NCI-H460 (cell line): ENCODE measurements at places on chromosomes 1 and 21. TPM values are rescaled to one million over a fixed set of nuclear protein-coding genes. Genes with fewer than 3 reads are reported as not detected.

The NHLH1 gene
- 0.27 TPM in 1 of 2 replicates, not detected in the other for total RNA-seq

The LCE3A gene
- total RNA-seq: not detected in 2 replicates

GRCh38 chr1:6142734-6143133 lies 37.4 kb downstream of the CHD5 start:
- no peak for DNase-seq

- no peak for DNase-seq
These were observed 18.8 kb downstream of the EMC1 start for GRCh38 chr1:19232524-19232846.

DNA sequence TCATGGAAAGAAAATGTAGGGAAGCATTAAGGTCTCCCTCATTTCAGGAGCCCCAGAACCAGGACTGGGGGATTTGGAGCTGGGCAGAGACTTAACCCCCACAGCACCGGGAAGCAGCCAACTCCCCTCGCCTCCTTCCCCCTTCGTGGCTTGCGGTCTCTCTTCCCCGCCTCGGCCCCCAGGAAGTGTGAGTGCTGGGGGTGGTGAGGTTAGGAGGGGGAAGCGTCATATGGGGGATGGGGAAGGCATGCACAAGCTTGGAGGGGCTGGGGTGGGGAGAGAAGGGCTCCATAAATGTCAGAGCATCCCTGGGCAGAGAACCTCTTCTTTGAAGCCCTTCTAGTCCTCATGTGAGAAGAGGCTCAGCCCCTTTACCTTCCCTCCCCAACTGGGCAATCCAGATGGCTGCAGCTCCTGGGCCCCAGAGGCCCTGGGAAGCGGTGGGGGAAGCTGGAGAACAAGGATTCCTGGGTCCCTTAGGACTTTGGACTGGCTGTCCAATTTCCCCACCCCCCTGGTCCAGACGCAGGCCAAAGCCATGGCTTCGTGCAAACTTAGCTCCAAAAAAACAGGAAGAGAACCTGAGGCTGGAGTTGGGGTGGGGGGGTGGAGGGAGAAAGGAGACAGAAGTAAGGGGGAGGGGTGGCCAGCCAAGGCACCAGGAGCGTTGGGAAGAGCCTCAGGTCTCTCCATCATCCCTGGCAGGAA lies 7.8 kb downstream of the ZBTB7B start:
- no peak for DNase-seq

DNA sequence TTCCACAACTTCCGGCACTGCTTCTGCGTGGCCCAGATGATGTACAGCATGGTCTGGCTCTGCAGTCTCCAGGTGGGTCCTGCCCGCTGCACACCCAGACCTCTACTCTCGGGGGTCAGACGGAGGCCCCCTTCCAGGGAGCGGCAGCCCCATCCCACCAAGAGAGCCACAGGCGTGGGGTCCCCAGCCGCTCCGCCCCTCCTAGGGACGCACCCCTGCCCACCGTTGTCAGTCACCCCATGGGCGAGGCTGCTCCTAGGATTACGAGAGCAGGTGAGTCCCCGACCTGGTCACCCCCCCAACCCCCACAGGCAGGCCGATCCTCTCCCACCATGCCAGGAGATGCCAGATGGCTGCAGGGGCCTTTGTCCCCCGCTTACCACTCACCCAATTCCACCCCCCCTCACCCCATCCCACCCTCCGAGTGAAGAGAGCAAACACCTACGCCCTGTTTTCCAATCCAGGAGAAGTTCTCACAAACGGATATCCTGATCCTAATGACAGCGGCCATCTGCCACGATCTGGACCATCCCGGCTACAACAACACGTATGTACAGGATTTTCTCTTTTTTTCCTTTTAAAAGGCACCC lies 107.0 kb downstream of the PDE9A start:
- DNase-seq: no peak

The DNALI1 gene
- total RNA-seq: not detected in 2 replicates

DNA sequence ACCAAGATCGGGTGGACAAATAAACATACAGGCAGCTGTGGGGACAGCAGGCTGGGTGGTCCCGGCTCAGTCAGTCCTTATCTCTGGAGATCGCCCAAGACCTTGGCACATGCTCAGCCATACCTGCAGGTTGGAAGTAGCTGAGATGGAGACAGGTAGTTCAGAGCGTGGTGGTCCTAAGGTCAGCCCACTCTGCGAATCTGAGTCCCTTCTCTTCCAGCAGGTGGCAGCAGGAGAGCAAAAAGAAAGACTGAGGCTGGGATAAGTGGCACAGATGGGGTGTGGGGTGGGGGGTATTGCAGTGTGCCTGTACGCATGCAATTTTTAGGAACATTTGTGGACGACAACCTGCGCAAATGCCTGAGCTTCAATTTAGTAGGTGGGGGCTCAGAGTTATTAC lies 104.9 kb downstream of the TENT5C start:
- DNase-seq: no peak

DNA sequence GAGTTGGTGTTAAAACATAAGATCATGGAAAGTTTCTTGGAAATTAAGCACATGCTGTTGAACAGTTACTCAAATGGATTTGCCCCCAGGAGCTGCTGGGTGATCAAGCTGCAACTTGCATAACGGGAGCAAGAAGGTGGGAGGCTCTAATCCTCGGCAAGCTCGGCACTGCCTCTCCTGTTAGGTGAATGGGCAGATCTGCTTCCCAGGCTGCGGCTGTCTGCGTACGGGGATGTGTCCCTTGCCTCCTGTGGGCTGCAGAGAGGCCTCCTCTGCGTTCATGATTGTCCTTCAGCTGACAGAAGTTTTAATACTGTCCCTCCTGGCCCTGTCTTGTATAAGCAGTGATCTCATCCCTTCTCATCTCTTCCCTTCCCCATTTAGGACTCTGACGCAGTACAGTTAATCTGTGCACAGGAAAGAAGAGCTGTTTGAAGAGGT lies 36.7 kb downstream of the ATP1A1 start:
- no peak for DNase-seq

The SLAMF7 gene
- total RNA-seq: not detected in 2 replicates

The DNAJC6 gene
- 16.9 and 18.6 TPM in 2 replicates for total RNA-seq

- no peak for DNase-seq
These were observed 136.1 kb upstream of the IRF2BP2 start for GRCh38 chr1:234745844-234746797.

The SPATA21 gene
- not detected in 2 replicates for total RNA-seq

GRCh38 chr1:114379987-114380386 lies 131.0 kb downstream of the TRIM33 start:
- DNase-seq: no peak

DNA sequence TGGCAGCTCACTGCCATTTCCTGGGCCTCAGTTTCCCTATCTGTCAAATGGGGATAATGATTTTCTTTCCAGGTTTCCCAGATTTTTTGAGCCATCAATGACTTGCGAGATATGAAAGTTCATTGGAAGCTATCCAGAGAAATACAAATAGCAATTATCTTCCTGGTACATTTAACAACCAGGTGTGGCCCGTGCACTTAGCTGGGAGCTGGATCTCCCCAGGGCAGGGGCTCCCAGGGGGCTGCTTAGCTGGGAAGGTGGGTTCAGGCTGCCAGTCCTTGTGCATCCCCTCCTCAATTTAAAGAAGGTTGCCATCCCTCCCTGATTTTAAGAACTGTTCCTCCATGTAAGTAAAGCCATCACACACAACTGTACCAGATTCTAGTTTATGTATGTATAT lies 3.6 kb upstream of the TMEM54 start:
- DNase-seq: no peak

DNA sequence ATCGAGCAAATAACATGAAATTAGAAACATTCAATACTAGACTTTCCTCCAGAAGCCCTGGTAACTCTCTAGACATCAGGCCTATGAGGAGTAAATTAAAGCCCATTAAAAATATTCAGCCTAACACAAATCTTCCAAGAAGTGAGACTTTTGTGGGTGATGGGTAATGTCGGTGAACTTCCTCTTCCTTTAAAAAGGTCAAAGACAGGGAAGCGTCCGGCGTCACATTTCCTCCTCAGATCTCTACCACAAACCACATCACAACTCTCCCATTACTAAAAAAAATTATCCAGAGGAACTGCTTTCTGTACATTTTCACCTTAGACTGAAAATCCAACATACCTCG lies 1.4 kb downstream of the EIF4G3 start:
- DNase-seq: no peak

- no peak for DNase-seq
These were observed 91.2 kb downstream of the UBIAD1 start for GRCh38 chr1:11364170-11364569.

DNA sequence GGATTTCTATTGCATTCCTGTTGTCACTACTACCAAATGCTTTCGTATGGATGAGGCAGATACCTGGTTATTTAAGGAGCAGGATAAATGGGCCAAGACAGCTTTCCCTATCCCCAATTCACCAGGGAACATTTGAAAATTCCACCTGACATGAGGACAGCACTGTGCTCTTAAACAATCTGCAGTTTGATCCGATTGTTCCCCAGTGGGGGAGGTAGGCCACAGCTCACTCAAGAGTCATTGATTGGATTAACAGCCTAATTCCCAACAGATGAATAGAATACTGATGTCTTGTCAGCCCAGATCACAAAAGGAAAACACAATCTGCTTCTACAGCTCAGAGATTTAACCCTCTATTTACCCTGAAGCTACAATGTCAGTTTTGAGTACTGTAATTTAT lies 123.9 kb downstream of the LHX4 start:
- no peak for DNase-seq

DNA sequence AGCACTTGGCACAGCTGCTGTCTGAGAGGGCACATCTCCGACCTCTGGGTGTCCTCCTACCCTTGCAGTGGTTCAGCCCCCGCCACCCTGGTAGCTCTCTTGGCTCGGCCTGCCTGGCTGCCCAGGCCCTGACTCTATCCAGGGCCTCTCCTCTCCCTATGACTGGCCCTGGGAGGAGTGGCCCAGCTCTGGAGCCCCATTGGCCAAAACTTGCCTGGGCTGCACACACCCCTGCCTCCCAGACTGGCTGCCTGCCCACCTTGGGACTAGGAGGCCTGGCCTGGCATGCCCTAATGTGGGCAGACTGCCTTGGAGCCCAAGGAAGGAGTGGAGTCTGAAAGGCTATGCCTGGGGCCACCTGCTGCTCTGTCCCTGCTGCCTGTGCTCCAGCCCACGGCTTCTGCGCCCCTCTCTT lies 33.6 kb downstream of the ACOT11 start:
- no peak for DNase-seq

DNA sequence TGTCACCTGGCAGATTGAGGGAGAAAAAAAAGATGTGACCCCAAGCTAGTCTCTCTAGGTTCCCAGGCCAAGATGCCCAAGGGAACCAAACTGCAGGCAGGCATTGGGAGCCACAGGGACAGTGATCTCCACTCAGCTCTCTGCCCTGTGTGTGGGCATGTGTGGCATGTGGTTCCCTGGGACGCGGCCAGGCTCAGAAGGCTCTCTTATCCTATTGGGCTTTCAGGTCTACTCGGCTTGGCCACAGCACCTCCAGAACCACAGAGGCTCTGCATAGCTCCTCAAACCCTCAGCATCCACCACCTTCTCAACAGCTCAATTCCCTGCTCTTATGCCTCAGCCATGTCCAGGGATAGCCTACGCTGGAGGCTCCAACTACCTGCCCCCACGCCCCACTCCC lies 22.0 kb downstream of the IQGAP3 start:
- DNase-seq: no peak

DNA sequence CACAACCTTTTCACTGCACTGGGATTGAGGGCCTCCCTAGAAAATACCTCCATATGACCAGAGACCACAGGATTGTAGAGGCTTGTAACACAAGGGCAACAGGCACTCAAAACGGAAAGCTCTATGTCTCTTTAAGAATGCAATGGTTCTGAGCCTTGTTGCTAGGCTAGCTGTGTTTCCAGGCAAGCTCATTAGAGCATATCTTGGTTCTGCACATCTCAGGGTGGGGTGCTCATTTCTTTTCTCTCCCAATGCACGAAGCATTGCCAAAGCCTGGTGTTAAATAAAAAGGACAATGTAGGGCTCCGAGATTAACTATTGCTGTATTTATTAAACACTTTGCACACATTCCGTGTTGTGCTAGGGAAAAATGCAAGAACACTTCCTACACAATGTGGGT lies 315.9 kb downstream of the PRDM2 start:
- DNase-seq: no peak

- DNase-seq: no peak
These were observed 308.0 kb downstream of the MATN1 start for GRCh38 chr1:30415171-30415940.

The TENT5C gene
- 0.09 and 0.12 TPM in 2 replicates for total RNA-seq

The SLC45A3 gene
- total RNA-seq: 2.0 and 2.1 TPM in 2 replicates

- DNase-seq: no peak
These were observed 344.9 kb downstream of the PTPRU start for GRCh38 chr1:29581256-29581655.

DNA sequence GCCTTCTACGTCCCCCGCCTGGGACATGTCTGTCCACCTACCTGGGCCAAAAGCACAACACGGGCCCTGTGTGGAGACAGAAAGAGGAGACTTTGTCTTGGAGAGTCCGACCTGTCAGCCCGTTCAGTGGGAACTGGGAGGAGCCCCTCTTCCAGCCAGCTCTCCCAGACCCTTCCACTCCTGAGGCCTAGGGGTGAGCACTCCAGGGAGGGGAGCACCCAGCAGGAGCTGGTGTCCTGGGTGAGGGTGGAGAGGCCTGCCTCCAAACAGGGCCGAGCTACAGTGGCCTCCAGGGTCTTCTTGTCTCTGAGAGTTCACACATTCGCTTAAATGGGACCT lies 546 bp downstream of the SPOCD1 start:
- DNase-seq: no peak

DNA sequence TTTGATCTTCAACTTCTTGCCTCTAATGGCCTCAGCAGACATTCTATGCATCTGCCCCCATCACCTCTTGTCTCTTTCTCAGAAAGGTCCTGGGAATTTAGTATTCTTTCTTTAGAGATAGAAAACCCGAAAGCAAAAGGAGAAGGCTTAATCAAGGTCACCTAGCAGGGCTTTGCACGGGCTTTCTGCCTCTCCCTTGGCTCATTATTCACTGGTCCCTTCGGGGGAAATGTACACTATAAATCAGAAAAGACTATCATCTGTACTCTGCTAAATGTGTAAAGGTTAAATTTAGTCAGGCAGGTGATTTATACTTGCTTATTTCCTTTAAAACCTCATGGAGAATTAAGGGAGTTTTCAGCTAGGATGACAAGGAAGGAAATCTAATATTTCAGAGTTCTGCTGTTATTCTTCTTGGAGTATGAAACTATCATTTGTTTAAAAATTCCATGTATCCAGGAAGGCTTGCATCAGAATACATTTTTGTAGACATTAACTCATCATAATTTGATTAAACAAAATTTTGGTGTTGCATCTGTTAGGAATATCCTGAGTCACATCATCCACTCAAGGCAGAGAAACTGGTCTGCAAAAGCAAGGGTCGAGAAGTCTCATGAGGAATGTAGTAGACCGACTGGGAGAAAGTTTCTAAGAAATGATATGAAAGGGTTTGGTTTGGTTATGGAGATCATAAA lies 124.6 kb downstream of the GABPA start:
- DNase-seq: no peak

The TMEM35B gene
- total RNA-seq: 22.4 and 24.4 TPM in 2 replicates

The TCEA3 gene
- 0.20 and 0.27 TPM in 2 replicates for total RNA-seq

DNA sequence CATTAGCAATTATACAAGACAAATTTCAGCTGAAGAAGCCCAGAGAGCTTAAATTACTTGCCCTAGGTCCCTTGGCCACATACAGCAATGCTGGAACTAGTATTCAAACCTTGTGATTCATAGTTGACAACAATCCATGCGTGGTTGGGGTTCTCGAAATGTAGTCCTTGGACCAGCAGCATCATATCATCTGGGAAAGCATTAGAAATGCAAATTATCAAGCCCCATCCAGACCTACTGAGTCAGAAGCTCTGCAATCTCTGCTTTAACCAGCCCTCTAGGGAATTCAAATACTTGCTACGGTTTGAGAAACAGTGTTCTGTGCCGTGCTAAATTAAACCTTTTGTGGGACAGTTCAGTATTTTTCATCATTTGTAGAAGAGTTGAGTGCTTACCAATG lies 65.1 kb downstream of the CLIC6 start:
- DNase-seq: no peak

- DNase-seq: no peak
These were observed at the start of gene SYPL2 for GRCh38 chr1:109466452-109467300. SYPL2 (plus strand) TSS chr1:109466546; CDS start chr1:109466844, 298 bp downstream.
